ENCODE measurements at places on chromosomes 2 and 18.

DNA sequence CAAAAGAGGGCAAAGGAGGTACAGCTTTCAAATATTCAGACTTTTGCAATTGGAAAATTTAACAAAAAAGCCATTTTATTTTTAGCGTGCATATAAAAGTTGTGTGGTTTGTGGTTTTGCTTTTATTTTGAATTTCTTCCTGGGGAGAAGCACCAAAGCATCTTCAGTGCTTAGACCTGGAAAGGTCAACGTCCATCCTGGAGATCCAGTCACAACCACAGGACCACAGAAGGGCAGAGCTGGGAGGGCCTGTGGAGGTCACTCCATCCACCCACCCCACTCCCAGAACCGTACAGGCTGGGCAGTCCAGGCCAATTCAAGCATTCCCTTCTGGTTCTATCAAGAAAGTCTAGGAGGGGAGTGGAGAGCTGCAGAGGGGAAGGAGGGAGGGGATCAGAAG is 43.8 kb downstream of the MPHOSPH10 start:
- DNase-seq = no peak

DNA sequence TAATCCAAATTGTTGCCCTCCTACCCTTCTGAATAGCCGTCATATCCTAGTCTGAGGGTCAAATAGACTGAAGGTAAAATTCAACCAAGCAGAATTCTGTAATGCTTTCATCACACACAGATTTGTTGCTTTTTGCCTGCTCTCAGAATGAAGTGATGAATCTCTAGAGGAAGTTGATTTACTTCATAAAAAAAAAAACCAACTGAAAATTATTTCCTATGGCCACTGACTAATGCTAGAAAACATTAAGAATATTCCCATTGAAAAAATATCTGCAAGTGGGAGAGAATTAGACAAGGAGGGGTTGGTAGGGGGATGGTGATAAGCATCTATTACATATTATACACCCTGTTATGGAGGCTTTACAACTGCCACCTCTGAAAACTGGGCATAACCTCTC is 2.3 kb upstream of the IL1RL2 start:
- no peak for DNase-seq

DNA sequence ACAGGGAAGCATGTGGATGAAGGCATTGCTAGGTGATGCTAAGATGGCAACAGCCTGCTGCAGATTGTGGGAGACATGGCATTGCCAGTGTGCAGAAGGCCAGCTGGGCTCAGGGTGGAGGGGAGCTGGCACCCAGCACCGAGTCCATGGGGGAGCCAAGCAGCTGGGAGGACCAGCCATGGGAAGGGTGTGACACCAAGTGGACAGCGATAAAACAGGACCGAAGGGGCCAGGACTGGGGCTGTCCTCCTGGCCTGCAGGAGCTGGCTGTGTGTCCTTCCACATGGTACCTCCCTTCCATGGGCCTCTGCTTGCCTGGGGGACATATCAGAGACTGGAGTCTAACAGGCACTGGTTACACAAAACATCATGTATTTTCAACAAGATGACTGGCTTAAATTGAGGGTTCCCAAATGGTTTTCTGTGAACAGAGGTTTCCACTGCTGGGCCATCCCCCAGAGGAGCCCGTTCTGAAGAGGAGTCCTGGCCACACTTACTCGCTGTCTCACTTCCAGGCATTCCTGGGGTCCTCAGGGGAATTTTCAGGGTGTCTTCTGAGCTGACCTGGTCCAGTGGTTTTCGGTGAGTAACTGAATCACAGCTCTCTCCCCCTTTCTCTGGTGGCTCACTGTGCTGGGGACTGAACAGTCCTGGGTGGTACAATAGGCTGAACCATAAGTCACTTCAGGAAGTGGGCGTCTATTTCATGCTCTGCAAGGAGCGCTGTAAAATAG is 60.4 kb upstream of the TNP1 start:
- no peak for DNase-seq

- no peak for DNase-seq
Observed at GRCh38 chr2:239917125-239917956, 107.8 kb downstream of the NDUFA10 start.

GRCh38 chr2:143263066-143263625 is 133.9 kb downstream of the ARHGAP15 start:
- DNase-seq = no peak

DNA sequence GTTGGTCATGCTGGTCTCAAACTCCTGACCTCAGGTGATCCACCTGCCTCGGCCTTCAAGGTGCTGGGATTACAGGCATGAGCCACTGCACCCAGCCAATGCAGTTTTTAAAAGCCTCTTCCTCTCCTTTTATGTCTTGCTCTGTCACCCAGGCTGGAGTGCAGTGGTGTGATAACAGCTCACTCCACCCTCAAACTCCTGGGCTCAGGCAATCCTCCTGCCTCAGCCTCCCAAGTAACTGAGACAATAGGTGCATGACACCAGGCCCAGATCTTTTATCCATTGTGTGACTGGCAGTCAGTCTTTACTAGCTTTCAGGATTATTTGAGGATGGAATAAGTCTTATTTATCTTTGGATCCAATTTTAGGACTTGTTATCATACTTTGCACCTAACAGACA is 13.2 kb downstream of the KCTD18 start:
- DNase-seq = no peak

DNA sequence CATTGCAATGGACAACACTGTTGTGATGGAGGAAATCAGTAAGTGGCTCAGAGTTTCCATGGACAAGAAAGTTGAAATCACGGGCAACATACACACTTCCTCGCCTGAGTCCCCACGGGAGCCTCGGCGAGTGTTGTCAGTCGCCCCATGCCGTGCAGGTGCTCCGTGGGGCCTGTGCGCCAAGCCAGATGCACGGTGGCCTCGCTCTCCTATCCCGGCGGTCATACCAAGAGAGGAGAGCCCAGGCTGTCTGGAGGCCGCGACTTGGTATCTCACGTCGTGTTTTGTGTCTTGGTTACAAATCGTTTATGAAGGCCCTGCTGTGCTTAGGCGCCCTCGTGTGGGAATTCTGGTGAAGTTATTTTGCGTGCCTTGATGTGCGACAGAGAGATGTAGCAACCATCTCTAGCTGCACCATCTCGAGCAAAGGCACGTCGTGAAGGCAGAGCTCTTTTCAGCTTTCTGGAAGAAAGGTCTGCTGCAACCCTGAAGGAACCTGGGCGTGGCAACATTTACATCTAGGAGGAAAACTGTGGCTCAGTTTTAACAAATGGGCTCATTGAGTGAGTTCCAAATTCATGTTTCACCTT is 21.8 kb downstream of the ATG4B start:
- peak; percentile 59 for DNase-seq

DNA sequence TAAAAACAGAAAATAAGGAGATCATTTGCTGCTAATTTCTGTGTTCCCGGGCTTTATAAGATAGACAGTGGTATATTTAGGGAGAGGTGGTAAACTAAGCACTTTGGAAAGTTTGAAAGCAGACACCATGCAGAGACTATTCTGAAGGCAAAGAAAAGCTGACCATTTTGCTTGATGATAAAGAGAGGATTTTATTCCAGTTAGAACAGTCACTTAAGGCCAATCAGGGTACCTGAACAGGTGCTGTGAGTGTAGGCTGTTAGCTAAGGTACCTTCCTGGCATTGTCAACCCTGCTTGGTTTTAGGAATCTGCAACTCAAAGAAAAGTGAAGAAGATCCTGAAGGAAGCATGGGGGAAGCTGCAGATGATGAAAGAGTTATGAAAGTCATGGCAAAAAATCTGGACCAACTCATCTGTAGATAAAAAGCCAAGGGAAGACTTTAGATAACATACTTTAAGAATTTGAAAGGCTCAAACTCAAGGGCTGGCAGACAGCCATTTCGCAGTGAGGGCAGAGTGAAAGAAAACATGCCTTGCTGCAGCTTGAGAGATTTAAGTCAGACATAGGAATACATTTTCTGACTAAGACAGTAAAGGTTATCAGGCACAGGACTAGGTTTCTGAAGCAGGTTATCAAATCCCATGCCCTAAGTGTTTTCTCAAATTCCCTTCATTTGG is 80.1 kb upstream of the ARL5A start:
- DNase-seq = peak; percentile 29

- DNase-seq = no peak
Observed at GRCh38 chr18:76456823-76457222, 38.2 kb downstream of the ZNF516 start.

All from adrenal gland (tissue), 19 donors.